NCI-H2081 treated with DMSO at 0.1 percent for 48 hours (cell line): ENCODE measurements at places on chromosomes 3 and 15.
A peak's percentile ranks its signal among the peaks of the same experiment; 100 is the strongest.

DNA sequence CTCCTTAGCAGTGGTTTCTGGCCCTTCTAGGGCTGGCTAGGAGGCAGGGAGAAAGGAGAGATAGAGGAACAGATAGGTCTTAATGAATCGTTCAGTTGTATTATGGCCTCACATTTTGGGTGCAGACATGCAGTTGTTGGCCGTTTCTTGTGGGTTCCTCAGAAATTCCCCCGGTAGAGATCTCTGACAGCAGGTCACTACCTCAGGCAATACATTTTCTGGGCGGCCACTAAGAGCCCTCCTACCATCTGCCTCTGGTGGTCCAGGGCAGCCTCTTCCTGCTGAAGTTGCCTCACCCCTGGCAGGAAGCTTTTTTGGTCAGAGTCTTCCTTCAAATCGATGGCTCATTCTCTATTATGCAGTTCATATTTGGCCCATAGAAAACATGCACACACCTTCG lies 266.1 kb downstream of the SV2B start:
- no peak for DNase-seq

DNA sequence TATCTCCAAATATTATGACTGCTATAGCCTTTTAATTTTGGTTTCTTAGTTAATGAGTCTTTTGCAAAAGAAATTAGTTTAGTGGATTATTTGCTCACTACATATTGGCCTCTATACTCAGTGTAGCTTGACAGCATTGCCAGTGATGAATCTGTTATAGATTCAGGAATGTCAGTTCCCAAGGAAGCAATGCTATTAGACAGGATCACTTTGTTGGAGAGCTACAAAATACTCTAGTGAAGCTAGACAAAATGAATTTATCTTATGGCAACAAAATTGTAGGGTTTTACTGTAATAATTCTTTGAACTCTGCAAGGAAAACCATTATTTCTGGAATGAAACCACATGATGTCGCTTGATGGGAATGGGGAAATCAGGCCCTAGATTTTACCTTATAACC lies 543.3 kb downstream of the SQOR start:
- no peak for DNase-seq

DNA sequence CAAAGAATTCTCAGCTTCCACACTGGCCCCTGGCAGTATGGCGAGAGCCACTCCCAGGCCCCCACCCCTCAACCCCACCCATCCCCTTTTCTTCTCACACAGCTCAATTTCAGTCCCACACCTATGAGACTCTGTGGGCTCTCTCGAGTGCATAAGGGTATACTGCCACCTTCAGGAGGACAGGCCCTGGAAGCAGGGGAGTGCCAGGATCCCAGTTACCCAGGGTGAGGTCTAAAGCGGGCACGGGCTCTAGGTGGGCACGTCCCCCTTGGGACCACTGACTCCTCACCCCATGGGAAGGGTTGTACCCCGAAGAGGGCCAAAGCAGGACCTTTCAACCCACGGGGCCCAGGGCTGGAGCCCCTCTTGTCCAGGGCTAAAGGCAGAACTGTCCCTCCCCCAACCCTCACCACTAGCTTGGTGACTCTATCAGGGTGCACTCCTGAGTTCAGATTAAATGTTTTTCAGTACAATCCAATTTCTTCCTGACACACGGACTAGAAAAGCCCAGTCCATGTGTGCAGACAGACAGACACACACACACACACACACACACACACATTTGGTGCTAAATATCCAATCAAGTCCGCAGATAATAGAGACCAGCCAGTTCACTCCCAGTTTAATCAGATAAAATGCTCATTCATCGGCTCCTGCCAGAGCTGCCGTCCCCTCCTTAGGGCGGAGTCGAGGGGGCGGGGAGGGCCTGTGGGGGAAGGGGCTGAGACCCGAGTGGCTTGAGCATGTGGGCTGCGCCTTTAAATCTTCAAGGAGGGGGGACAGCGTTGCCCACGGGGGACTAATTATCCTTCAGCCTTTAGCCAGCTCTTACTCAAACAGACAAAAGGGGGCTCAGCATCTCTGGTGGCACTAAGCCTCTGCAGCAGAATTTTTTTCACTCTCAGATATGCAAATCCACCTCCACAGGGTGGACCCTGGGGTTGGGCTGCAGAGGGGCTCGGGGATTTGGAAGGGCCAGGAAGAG lies 59.3 kb downstream of the CYP11A1 start:
- peak; percentile 77 for DNase-seq

DNA sequence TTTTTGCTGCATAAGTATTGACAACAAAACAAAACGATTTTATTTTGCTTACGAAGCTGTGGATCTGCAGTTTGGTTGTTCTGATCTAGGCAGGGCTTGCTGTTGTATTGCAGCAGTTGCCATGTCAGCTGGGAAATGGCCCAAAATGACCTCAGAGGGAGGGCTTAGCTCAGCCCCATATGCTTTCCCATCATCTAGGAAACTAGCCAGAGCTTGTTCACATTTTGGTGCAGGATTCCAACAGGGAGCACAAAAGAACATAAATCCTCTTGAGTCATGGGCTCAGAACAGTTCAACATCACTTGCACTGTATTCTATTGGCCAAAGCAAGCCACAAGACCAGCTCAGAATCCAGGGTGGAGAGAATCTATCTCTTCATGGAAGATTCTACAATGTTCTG lies 42.2 kb upstream of the ROBO2 start:
- no peak for DNase-seq

GRCh38 chr3:81242871-81243270 lies 518.6 kb downstream of the GBE1 start:
- no peak for DNase-seq
